SIG-M5 (cell line): ENCODE measurements at places on chromosomes 5 and 9.

DNA sequence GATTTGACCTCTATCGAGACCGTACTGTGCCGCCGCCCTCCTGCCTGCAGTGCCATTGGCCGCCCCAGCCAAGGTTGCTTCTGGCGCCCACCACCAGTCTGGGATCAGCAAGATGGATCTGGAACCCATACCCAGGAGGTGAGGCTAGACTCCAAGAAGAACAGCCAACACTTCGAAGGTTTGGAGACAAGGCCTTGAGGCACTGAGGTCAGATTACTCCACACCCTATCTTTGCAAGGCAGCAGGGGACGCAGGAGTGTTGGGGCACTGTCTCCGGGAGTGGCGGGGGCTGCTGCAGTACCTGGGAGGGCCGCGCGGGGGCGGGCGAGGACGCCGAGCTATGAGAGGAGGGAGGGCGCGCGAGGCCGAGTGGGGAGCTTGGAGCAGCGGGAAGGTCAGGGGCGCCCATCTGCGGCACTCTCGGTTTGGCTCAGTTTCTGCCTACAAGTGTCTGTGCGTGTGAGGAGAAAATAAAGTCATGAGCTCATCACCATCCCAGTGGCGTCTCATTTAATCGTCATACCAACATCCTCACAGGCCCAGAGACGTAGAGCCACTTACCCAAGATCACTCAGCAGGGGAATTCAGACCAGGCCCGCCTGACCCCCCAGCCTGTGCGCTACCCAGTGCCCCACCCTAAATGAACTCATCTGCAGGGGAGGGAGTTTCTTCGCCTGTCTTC, 20.5 kb upstream of the PSD2 start:
- peak; percentile 25 for DNase-seq

- DNase-seq, result no peak
Measured at GRCh38 chr9:110220809-110221208, 12.8 kb upstream of the C9orf152 start.

- DNase-seq, result no peak
Measured at GRCh38 chr5:36537724-36538123, 68.7 kb upstream of the SLC1A3 start.

DNA sequence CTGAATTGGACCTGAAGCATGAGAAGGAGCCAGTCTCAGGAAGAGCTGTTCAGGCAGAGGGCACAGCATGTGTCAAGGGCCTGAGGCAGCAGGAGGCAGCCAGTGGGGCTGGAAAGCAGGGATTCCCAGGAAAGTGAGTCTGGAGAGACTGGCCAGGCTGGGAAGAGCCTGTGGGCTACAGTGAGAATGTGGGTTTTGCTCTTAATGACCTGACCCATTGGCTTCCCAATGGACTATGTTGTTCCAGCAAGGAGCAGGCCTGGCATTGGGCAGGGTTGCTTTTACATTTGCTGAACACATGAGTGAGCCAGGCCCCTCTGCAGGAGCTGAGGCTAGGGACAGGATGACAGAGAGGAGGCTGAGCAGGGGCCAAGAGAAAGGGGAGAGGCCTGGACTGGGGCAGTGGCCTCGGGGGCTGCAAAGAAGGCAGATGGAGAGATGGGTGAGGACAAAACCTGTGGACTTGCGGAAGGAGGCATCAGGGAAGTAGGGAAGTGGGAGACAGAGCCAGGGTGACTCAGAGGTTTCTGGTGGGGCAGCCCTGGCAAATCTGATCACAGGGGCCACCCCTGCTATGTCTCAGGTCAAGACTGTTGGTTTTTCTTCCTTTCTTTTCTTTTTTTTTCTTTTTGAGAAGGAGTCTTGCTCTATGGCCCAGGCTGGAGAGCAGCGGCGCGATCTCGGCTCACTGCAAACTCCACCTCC, 65.9 kb upstream of the NEK6 start:
- DNase-seq, result no peak

DNA sequence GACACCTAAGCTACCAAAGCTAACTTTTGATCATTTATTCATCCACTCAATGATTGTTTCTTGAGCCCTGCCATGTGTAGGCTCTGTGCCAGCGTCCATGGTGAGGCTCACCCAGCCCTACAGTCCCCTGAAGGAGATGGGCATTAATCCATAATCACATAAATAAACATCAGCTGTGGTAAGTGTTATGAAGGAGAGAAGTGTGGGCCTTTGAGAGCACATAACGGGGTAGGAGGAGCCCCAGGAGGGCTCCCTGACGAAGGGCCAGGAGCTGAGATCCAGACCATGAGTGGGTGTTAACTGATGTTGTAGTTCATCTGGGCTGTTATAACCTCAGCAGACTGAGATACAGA, 53.9 kb upstream of the AFAP1L1 start:
- no peak for DNase-seq

DNA sequence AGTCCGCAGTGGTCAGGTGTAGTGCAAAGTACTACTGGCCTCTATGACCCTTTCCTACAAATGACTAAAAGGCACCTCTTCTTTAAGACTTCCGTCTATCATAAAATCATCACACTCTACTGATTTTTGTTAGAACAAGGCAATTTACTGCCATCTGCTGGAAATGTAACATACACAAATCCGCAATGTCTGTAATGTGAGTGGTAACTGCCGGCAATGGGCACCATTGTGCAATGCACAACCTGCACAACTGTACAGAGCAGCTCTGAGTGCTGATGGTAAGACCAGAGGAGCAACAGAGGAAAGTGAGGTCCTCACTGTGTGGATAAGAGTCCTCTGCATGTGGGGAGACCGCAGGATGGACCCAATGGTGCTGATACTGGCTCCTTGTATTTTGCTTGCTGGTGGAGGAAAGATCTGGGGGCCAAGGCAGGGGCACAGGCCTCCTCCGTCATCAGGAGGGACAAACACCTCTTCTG, 103.7 kb downstream of the ATPSCKMT start:
- no peak for DNase-seq

DNA sequence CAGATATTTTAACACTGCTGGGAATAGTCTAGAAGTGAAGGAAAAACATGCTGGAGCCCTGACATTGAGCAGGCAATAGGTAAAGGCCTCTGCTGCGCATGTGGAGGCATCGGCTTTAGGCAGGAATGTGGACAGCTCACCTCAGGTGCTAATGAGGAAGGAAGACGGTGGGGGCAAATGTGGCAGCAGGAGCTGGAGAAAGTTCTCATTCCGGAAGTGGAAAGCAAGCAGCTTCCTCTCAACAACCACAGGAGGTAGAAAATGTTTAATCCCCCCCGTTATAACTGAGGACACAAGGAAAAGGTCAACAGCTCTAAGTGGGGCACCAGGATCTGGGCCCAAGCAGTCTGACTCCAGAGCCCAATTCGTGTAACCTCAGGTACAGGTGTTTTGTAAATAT, 7.6 kb upstream of the RPS14 start:
- DNase-seq, result no peak

DNA sequence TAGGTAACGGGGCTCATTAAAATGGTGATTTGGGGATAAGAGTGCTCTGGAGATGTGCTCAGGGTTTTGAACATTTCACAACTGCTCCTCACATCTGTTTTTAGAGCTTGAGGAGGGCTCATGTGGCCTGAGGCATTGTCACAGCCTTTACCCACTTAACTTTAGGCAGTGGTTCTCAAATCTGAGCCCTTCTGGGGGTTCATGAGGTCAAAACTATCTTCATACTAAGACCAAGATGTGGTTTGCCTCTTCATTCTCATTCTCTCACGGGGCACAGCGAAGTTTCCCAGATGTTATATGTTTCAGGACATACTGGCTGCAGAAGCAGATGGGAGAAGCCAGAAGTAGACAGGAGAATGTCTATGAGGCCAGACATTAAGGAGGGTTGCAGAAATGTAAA, 38.4 kb downstream of the STXBP1 start:
- DNase-seq, result no peak

DNA sequence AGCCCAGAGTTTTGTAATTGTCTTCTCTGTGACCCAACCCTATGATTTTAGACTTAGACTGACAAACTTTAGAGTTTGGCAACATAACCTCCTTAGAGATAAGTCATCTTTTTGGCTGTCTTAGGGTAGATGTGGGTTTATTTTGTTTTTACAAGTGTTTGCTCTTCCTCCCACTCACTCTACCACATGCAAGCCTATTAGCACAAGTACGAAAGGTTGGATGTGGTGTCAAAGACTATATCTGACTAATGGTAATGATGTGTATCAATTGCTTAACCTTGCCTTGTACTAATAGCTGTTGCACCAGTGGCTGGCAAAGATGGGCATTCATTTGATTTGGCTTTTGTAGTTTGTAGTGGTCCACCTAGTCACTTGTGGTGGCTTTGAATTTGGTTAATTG, 46.5 kb downstream of the SLC25A46 start:
- DNase-seq, result no peak

DNA sequence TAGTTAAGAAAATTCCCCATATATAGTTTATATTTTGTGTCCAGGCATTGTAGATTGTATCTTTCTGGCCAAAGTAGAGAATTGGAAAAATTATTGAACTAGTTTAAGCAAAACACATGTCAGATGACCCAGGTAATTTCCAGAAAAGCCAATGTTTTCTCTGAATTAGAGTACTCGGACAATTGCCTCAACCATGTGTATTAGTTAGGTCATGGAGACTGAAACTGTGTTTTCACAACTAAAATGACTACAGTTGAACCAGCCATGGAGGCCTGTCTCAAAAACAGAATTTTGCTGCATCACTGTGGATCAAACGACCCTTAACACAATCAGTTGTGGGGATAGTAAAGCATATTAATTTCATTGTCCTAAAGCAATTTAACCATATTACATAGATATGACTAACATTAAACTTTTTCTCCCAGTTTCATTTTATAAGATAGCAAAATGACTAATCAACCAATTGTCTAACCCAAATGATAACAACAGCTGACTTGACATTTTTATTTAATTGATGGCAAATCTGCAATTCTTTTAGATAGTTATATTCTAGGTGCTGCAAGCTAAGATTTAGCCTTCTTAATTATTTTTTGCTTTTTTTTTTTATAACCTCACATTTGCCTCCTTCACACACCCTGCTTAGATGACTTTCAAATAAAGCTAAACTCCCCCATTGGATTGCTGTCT, 39.2 kb upstream of the SPDL1 start:
- DNase-seq, result no peak

- DNase-seq, result no peak
Measured at GRCh38 chr9:90024409-90024808, 419.6 kb downstream of the GADD45G start.

- DNase-seq, result no peak
Measured at GRCh38 chr9:23160491-23160890, 665.5 kb downstream of the ELAVL2 start.

GRCh38 chr5:41707853-41708603, 162.2 kb downstream of the OXCT1 start:
- no peak for DNase-seq

- no peak for DNase-seq
Measured at GRCh38 chr5:76642390-76643040, 19.3 kb upstream of the F2RL2 start.

DNA sequence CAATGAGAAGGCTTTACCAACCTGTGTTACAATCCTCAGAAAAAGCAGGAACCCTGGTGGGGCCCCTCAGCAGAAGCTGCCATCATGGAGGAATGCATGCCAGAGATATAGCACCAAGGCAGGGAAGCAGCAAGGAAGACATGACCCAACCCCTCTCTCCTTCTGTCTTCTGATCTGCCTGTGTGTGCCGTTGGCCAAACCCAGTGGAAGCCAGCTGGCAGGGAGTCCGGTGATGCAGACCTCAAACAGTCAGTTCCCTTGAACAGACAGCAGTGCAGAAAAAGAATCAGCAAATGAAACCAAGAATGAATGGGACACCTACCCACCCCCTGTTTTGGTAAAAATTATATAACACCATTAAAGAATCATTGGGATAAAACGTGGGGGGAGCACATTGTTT, 234.2 kb downstream of the ZNF608 start:
- no peak for DNase-seq

DNA sequence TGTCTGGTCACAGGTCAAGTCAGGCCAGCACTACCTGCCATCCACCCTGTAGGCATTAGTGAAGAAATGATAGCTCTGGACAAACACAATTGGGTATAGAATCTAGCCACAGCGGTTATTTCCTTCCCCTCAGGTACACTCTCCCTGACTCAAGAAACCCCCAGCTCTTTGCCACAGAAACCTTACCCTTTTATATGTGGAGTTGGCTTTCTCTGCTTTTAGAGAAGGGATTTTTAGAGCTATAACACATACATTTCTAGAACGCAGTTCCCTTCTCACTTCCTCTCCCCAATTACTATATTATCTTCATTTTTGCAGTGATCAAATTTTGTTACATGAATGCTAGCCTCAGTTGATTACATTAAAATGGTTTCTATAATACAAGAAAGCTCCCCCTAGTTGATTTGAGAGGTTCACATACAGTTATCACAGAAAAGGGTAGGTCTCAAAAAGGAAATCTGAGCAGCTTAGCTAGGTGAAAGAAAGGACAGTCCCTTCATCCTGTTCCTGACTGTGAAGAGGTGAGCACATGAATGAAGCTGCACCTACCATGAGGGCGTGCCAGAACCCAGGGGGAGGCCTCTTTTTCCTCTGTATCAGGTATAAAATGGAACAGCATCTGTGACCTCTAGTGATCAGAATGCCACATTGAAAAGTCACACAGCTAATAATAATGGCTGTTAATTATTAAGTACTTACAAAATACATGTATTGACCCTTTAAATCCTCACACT, 425.6 kb downstream of the KIAA0825 start:
- no peak for DNase-seq

- no peak for DNase-seq
Measured at GRCh38 chr5:154193283-154193682, 2.8 kb downstream of the GALNT10 start.

DNA sequence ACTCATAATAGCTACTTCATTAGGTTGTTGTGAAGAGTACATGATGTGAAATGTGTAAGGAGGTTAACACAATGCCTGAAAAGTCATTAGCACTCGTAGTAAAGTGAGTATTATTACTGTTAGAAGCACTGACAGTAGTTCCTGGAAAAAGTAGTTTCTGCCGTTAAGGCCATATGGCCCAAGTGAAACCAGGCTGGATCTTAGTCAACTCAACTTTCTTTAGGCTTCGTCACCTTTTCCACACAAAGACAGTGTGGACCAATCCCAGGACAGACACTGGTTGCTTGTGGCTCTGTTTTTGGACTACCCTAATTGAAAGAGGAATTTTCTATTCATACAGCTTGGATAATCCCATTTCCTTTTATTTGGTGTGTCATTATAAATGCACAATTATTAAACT, 29.4 kb upstream of the CKMT2 start:
- no peak for DNase-seq

- DNase-seq, result no peak
Measured at GRCh38 chr9:88746743-88747398, 211.9 kb downstream of the NXNL2 start.

GRCh38 chr9:98885575-98886295, 58.0 kb upstream of the COL15A1 start:
- DNase-seq, result no peak

DNA sequence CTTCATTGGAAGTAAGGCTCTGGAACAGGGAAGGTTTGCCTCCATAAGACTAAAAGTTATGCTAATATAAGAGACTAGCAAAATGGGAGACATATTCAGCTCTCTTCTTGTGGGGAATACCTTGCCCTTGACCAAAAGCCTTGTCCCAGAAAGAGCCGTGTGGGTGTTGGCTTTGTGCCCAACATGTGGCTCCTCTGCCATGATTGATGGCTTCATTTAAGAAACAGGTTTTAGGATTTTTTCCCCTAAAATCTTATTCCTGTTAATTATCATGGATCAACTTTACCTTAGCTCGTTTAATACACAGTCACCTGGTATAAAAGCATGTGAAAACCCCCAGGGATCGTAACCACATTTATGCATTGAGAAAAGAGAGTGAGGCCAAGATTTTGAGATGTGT, 38.9 kb downstream of the DOCK8 start:
- DNase-seq, result no peak

- no peak for DNase-seq
Measured at GRCh38 chr9:71737455-71737854, 30.9 kb downstream of the CEMIP2 start.
